Activated CD8-positive, alpha-beta memory T cell treated with anti-CD3 and anti-CD28 coated beads for 4 hours (primary cell): ENCODE measurements at places on chromosomes 1 and 21.

DNA sequence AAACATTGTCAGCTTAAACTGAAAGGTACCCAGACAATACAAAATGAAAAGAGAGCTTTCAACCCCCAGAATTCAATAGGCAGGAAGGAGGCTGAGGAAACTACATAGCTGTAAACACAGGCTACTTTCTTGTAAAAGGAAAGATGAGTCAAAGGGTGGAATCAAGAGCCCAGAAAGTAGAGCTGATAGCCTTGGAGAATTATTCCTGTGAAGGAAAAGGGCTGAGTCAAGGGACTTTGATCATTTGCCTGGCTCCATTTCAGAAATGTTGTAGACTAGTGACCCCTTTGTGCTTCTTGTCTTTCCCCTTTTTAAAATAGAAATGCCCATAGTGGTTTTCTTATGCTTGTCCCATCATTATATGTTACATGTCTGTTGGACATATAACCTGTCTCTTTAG lies 597.6 kb downstream of the ADGRL2 start:
- no peak for DNase-seq

DNA sequence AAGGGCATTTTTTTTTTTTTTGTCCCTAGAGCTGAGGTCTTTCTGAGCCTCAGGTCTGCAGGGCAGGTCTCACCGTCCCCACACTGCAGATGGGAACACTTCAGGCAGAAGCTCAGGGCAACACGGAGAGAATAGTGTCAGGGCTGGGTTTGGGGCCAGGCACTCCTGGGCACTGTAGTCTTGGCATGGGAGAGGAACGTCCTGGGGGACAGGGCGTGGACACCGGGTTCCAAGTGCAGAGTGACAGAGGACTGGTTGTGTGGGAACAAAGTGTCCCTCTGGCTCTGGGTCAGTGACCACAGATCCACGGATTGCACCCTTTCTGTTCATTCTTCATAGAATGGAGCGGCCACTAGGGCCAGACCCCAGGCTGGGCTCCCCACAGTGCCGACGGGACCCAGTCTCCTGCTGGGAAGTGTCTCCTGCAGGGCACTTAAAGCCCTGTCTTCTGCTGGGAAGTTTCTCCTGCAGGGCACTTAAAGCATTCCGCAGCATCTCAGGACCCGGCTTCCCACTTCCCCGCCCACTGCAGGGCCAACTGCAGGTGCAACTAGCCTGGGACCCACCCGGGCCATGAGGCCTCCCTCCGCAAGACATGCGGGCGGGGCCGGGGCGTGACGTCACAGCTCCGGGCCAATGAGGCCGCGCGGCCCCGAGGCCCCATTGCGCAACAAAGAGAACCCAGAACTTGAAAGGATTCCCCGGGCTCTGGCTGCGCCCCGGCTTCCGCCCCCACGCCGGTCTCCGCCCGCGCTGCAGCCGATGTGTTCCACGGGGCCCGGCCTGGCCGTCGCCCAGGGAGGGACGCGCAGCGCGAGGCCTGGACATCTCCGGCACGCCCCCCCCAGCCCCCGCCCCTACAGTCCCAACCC lies 1.2 kb downstream of the GPR153 start:
- DNase-seq: peak; percentile 59

DNA sequence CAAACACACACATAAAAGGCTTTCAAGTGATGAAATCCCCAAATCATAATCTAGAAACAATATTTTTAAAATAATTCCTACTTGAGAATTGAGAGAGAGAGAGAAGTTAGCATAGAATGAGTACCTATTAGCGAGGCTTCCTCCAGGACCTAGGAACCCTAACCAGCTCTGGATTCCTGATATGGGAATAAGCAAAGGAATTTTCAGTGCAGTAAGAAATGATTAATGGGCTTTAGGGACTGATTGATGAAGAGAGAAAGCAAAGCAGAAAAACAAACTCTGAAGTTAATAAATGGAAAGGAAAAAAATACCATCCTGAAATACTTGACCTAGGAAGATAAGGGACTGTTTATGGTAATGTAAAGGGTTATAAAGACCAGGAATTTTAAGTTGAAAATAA lies 60.6 kb downstream of the WARS2 start:
- DNase-seq: no peak

DNA sequence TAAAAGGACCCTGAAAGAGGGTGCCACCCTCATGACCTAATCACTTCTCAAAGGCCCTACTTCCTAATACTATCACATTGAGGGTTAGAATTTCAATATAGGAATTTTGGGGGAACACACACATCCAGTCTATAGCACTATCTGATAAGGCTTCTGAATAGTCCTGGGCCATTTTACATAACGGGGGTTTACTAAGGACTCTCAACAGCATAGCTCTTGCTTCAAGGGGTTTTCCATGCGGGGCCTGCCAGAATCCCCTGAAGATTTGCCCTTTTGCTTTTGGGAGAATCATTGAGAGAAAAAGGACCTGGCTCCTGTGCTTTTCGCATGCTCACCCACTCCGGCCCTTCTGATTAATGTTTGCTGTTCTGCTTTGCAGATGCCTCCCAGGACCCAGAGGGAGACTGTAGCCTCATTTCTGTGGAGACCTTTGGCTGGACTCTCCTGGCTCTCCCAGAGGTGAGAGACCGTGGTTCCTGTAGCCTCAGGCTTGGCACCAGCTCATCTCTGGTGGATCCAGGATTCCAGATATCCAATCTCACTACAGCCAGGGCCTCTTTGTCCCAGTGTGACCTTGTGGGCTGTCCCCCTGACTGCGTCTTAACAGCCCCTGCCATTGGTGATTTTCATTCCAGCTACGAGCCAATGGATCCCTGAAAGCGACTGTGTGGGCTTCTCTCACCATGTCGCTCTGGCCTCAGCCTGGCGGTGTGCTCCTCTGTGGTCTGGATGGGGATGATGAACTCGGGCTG lies 72.6 kb downstream of the DDR2 start:
- DNase-seq: no peak

DNA sequence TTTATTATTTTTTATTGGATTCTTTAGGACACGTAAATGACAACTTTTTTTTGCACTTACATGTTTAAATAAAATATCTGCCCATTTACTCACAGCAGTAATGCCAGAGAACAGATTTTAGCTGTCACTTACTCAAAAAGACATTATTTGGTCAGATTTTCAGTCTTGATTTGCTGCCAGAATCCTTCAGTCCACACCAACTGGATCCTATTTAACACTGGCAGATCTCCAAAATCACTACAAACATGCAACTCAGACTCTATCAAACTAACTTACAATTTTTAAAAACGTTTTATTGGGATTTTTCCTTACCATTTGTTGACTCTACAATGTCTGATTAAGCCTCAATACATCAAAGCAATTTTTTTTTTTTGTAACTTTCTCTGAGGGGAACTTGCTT lies 11.1 kb downstream of the ATP6V1G3 start:
- no peak for DNase-seq

DNA sequence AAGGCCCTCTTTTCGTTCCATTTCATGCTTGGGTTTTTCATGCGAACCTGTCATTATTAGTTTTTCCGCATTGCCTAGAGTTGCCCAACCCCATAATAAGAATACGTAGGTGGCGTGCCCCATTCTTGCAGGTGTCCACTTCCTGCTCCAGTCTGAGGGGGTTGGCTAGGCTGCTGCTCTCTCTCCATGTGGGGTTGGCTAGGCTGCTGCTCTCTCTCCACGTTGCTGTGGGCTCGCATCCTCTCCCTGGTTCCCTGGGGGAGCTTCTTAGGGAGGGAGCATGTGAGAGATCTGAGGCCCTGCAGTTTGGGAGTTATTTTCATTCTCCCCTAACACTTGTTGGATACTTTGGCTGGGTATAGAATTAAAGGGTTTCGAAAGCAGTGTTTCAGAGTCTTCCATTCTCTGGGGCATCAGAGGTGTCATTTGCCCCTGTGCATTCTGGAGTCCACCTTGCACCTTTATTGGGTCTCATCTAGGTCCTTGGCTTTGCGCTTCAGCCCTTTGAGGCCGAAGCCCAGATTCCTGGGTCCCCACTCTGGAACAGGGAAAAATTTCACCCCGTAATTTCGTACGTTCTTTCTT lies 8.6 kb downstream of the C1orf35 start:
- no peak for DNase-seq

- DNase-seq: peak; percentile 17
Observed at GRCh38 chr1:8472668-8473067, 154.8 kb downstream of the SLC45A1 start.

DNA sequence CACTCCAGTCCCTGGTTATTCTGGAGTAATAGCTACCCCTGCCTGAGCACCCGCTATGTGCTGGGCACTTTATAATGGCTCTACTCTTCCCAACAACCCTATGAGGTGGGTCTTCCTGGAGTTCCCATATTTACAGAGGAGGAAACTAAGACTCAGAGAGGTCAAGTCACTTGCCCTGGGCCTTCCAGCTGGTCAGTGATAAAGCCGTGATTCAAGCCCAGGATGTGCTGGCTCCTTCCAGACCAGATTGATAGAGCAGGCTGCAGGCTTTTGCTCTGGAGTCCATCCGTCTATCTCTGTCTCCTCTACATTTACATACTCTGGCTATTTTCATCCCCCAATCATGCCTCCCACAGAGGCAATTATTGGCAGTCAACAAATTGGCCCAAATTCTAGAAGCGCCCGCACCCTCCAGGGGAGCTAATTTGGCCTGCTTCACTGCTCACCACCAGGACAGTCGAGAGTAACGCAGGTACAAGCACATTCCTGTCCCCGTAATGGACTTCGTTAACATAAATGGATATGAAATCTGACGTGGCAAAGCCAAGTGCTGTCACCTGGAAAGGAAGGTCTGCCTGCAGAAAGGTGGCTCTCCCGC lies 39.8 kb upstream of the SELENON start:
- no peak for DNase-seq

DNA sequence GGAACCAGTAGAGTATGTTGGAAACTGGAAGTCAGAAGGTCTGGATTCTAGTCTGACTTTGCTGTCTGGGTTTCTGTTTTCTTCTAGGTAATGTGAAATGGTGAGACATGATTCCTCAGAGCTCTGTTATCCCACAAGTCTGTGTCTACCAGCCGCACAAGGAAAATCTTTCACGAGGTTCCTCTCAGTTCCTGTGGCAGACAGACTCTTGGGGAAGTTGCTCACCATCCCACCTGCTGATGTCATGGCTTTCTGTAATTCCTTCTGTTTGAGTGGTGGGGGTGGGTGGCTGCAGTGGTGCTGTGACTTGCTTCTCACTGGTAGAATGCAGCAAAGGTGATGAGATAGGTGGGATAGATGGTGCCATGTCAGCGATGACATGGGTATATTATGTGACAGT lies 17.1 kb upstream of the SCMH1 start:
- DNase-seq: no peak

GRCh38 chr1:63322944-63323864 lies 837 bp downstream of the FOXD3 start:
- no peak for DNase-seq

- DNase-seq: no peak
Observed at GRCh38 chr1:81186261-81186660, 614.5 kb upstream of the ADGRL2 start.

DNA sequence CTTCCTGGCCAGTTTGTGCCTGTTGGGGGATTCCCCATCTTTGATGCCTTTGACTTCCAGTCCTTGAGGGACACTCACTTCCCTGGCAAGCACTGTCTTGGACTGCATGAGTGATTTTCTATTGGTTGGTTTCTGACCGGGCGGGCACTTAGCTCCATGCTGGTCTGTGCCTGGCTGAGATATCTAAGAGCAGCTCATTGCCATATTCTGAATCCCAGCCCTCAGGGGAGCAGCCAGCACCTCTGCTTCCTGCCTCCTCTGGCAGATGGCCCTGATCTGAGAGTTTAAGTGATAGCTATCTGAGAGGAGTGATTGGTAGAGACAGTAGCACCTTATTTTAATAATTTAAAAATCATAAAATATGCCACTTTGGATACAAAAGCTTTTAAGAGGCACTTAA lies 52.5 kb downstream of the DISC1 start:
- DNase-seq: no peak

DNA sequence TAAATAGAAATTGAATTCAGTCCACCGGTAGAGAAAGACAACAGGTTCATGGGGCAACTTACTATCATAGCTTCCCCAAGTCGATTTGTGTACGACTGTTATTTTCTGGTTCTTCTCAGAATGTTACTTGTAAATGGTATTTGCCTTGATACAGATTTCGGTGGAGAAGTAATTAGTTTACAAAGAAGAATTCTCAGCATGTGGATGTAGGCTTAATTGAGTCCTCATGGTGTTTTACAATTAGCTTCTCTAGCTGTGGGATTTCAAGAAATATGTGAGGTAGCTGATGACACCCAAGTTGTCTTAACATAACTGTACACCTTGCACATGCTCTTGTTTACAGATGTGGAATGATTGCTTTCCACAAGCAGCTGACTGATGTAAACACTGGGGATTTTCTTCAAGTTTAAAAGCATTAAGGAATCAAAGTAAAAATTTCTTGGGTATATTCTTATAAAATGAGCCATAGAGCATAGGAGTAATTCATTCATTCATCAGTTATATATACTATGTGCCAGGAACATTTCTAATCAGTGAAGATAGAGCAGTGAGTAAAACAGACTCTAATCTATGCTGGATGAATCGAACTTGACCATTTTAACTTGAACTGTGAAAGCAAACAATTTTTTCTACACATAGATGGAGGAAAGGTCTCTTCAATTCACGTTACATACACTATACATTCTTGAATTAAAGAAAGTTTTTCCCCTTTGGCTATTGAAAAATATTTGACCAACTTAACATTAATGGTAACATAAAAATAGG lies 1.4 kb downstream of the MACO1 start:
- no peak for DNase-seq

GRCh38 chr21:20187028-20187427 lies 811.2 kb upstream of the NCAM2 start:
- DNase-seq: no peak

- DNase-seq: no peak
Observed at GRCh38 chr1:218665221-218665620, 320.1 kb downstream of the TGFB2 start.

DNA sequence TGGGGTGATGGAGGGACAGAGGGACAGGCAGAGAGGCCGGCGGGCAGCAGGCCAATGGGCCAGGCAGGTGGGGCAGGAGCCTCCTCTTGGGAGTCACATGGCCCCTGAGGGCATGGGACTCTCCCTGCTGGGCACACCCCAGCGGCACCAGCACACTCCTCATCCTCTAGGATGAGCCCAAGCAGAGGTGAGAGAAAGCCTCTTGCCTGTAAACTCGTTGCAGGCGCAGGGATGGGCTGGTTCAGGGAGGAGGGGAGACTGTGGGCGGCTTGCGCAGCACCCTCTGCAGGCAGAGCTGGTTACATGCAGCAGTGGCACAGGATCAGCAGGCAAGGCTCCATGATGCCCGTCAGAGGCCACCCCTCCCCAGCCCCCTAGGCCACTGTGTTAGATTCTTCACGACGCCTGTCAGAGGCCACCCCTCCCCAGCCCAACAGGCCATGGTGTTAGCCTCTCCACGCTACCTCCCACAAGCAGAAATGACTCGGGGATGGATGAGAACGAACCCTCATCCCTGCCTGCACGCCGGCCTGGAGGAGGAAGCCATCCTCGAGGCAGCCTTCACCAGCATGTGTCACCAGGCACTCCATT lies 209.7 kb upstream of the VAMP3 start:
- no peak for DNase-seq

DNA sequence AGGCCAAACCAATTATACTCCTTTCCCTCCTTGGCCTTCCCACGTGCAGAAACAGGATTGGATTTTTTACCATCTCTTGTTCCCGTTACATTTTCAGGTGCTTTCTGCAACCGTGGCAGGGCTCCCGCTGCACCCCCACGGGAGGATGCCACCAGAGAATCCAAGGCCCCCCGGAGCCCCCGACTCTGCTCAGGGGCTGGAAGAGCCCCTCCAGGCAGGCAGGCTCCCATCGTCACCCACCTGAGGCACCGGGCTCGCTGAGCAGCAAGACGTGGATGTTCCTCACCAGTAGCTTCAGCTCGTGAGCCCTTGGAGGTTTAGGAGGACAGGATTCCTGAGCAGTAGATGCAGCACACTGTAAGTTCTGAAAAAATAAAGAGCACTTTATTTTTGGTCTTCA lies 35.2 kb upstream of the PRDM15 start:
- no peak for DNase-seq

GRCh38 chr1:21499283-21499950 lies 9.8 kb upstream of the ALPL start:
- DNase-seq: no peak
